ENCODE measurements at places on chromosomes 16 and 17. TPM values are rescaled to one million over a fixed set of nuclear protein-coding genes. Genes with fewer than 3 reads are reported as not detected.

The ATP2A1 gene
- total RNA-seq: 2.3 TPM

The TNFRSF13B gene
- total RNA-seq: not detected

The MYH1 gene
- total RNA-seq: not detected

The PRSS27 gene
- 0.72 TPM for total RNA-seq

The KRT25 gene
- not detected for total RNA-seq

The MMP15 gene
- total RNA-seq: 27.0 TPM

The ARL5C gene
- not detected for total RNA-seq

The CCT6B gene
- total RNA-seq: 1.5 TPM

The OTOA gene
- total RNA-seq: not detected

The GGT6 gene
- not detected for total RNA-seq

The CA7 gene
- 0.68 TPM for total RNA-seq

DNA sequence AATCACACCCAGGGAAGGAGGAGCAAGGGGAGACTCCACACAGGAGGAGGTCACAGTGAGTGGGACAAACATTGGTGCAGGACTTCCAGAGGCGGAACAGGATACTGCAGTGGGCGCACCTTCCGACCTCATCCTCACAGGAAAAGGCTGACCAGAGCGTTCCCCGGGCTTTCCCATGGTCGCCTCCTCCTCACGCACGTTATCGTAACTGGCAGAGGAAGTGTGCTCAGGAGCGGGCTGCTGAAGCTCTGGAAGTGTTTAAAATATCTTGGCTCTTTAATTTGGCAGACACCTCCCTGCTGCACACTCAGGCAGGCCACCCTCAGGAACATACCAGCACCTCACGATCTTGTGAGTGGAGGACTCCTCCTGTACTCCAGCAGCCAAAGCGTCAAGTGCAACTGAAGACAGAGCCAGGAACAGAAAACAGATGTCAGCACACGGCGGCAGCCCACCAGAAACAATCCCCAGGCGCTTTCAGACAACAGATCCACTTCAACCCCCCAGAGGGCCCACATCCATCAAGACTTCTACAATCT, 17.5 kb downstream of the FANCA start:
- peaks cover 2% of the 10 kb centered on the region for H3K36me3 ChIP-seq
- no peak for DNase-seq
- H3K4me3 ChIP-seq: no peak overlapping the region
- H3K27ac ChIP-seq: no peak overlapping the region
- H3K27me3 ChIP-seq: no peaks in the 10 kb centered on the region

DNA sequence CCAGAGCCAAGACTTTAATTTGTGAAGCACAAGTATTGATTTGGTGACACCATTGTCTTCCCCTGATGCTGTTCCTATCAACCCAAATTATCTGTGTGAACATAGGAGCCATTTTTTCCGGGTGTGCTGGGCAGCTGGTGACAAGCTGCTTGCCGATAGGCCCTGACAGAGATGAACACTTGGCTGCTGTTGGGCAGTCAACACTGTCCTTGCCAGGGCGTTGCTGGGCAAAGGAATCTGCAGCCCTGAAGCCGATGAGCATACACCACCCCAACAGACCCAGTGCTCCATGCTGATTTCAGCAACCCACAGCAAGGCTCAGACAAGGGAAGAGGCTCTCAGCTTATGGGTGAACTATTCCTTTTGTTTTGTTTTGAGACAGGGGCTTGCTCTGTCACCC, 105.4 kb downstream of the YPEL2 start:
- H3K4me1 ChIP-seq: peaks cover under 1% of the 10 kb centered on the region
- DNase-seq: no peak
- no peaks in the 10 kb centered on the region for H3K36me3 ChIP-seq
- no peak overlapping the region for H3K27ac ChIP-seq

GRCh38 chr16:25493136-25493811, 198.5 kb upstream of the HS3ST4 start:
- H3K27ac ChIP-seq: no peak overlapping the region
- H3K27me3 ChIP-seq: no peaks in the 10 kb centered on the region
- H3K4me1 ChIP-seq: peaks cover 26% of the 10 kb centered on the region
- DNase-seq: no peak
- no peak overlapping the region for H3K4me3 ChIP-seq
- no peaks in the 10 kb centered on the region for H3K36me3 ChIP-seq

DNA sequence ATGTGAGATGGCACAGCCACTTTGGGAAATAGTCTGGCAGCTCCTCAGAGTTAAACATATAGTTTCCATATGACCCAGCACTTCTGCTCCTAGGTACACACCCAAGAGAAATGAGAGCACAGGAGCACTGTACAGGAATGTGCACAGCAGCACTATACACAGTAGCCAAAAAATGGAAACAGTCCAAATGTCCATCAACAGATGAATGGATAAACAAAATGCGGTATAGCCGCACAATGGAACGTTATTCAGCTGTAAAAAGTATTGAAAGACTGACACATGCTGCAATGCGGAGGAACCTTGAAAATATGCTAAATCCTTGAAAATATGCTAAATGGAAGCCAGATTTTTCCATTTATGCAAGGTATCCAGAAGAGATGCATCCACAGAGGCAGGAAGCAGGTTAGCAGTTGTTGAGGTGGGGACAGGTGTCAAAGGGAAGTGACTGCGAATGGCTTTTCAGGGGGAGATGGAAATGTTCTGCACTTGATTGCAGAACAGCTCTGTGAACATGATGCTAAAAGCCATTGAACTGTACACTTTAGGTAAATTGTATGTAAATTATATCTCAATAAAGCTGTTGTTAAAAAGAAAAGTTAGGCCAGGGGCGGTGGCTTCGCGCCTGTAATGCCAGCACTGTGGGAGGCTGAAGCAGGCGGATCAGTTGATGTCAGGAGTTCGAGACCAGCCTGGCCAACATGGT, 80.7 kb downstream of the MPRIP start:
- H3K4me3 ChIP-seq: no peak overlapping the region
- no peak overlapping the region for H3K27ac ChIP-seq
- peaks cover 6% of the 10 kb centered on the region for H3K4me1 ChIP-seq
- no peak for DNase-seq
- no peaks in the 10 kb centered on the region for H3K36me3 ChIP-seq

- peaks cover 51% of the 10 kb centered on the region for H3K4me1 ChIP-seq
- no peaks in the 10 kb centered on the region for H3K27me3 ChIP-seq
- H3K4me3 ChIP-seq: no peak overlapping the region
- no peaks in the 10 kb centered on the region for H3K36me3 ChIP-seq
- H3K27ac ChIP-seq: no peak overlapping the region
Observed at GRCh38 chr17:50917418-50917743, 51.2 kb upstream of the TOB1 start.

GRCh38 chr16:8644211-8645140, 23.0 kb downstream of the METTL22 start:
- no peak overlapping the region for H3K4me3 ChIP-seq
- peaks cover 3% of the 10 kb centered on the region for H3K36me3 ChIP-seq
- no peaks in the 10 kb centered on the region for H3K27me3 ChIP-seq
- H3K4me1 ChIP-seq: no peaks in the 10 kb centered on the region
- H3K27ac ChIP-seq: no peak overlapping the region

DNA sequence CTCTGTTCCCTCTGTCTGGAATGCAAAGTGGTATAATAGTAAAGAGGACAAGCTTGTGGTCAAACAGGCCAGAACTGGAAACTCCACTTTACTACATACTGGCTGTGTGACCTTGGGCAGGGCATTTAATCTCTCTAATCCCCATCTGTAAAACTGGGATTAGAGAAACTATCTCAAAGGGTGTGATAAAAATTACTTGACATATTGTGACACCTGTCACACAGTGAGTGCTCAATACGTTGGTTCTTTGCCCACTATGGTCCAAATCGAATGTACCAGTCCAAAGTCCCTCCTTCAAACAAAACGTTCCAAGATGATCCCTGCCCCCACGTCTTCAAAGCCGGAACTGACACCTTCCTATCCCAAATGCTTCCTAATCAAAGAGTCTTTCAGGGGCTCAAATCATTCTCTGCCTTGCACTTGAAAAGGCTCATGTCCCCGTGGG, 734 bp downstream of the PGAP3 start:
- H3K4me3 ChIP-seq: peak overlapping the region; percentile 74
- no peaks in the 10 kb centered on the region for H3K27me3 ChIP-seq
- peaks cover 20% of the 10 kb centered on the region for H3K4me1 ChIP-seq
- DNase-seq: no peak
- H3K27ac ChIP-seq: peak overlapping the region; percentile 73
- no peaks in the 10 kb centered on the region for H3K36me3 ChIP-seq

DNA sequence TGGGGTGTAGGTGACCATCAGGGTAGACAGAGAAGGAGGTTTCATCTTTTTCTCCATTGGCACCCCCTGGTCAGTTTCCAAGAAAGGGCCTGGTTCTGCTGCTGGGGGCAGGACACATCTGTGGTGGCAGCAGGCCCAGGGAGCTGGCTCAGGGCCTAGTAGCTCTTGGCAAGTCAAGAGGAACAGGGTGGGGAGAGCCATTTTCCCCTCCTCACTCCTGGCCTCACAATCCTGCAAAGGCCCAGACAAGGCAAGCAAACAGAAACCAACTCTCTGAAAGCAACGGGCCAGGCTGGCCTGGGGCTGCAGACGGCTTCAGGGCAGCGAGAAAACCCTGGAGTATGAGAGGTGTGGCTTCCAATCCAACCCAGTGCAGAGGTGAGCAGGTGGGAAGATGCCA, 192.9 kb upstream of the DYNLRB2 start:
- peaks cover 46% of the 10 kb centered on the region for H3K4me1 ChIP-seq
- H3K27me3 ChIP-seq: no peaks in the 10 kb centered on the region
- no peaks in the 10 kb centered on the region for H3K36me3 ChIP-seq
- DNase-seq: peak; percentile 49
- no peak overlapping the region for H3K4me3 ChIP-seq

DNA sequence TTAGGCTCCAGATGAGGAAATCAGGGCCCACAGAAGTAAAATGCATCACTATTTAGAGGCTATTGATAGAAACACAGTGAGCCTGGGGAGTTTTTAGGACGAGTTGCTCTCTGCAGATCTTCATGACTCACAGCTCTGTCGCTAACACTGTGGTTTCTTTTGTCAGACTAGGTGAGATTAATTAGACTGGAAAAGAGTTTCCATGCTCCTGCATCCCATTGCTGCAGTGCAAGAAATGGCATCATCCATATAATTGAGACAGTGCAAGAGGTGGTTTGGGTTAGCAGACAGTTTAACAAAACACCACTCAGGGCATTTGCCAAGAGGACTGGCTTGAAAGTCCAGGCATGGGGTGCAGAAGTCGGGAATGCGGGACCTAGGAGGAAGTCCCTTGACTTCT, 198.8 kb upstream of the CACNG5 start:
- H3K4me3 ChIP-seq: no peak overlapping the region
- H3K27me3 ChIP-seq: no peaks in the 10 kb centered on the region
- no peaks in the 10 kb centered on the region for H3K4me1 ChIP-seq
- H3K27ac ChIP-seq: no peak overlapping the region

DNA sequence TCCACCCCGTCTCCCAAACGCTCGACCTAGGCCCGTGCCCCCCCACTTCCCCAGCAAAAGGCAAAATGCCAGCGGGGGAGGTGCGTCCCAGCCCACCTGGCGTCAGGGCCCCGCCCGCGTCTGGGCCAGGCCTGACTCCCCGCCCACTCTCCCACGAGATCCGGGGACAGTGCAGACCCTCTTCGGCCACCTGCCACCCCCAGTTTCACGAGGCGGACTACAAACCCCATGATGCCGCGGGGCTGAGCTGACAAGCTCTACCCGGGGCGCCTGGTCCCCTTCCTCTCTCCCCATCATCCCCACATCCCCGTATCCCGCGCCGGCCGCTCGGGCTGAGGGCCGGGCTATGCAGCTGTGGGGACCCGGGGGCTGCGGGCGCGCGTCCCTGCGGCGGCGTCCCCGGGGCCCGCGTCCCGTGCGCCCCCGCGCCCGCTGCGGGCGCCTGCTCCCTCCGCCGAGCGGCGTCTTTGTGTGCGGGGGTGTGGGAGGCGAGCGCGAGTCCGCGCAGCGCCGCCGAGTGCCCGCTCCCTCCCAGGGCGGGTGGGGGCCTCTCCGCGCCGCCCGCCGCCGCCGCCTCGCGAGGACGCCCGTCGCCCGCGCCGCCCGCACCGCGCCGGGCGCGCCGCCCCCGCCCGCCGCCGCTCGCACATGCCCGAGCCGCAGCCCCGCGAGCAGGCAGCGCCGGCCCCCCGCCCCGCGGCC, at the start of gene ANKRD13B:
ANKRD13B (plus strand) TSS at position 283 of the 702 bp plus-strand sequence. CDS start 490 bp downstream, outside the sequence.
- no peaks in the 10 kb centered on the region for H3K27me3 ChIP-seq
- peak within 1 kb of the TSS; percentile 48 for H3K4me3 ChIP-seq
- DNase-seq: peak; percentile 49
- no peak within 1 kb of the TSS for H3K27ac ChIP-seq
- no peaks in the 10 kb centered on the region for H3K36me3 ChIP-seq

DNA sequence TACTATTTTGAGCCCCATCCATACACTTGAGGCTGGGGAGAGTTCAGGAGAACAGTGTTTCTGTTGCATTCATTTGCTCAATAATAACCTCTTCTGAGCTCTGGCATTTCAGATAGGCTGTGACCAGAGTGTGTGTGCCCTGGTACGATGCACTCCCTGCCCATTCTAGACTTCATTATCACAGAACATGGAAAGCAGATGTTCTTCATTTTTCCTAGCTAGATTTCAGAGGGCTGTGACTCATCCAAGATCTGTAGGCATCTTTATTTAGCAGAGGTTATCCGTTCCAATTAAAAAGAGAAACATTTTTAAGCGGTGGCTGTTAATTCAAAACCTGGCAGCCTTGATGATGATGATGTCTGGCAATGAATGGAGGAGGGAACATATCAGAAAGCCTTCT, 228.8 kb upstream of the EEF2KMT start:
- no peak overlapping the region for H3K27ac ChIP-seq
- no peaks in the 10 kb centered on the region for H3K27me3 ChIP-seq
- H3K4me1 ChIP-seq: no peaks in the 10 kb centered on the region
- no peak for DNase-seq

- H3K4me1 ChIP-seq: peaks cover 12% of the 10 kb centered on the region
- H3K36me3 ChIP-seq: peaks cover 5% of the 10 kb centered on the region
- H3K27me3 ChIP-seq: no peaks in the 10 kb centered on the region
- peak; percentile 99 for DNase-seq
- H3K27ac ChIP-seq: peak within 1 kb of the TSS; percentile 75
Observed at GRCh38 chr16:71626018-71626857, at the start of gene MARVELD3. MARVELD3 (plus strand) TSS chr16:71626184; CDS start chr16:71626230, 46 bp downstream.

GRCh38 chr17:54029986-54030385, 207.3 kb downstream of the KIF2B start:
- no peak overlapping the region for H3K4me3 ChIP-seq
- no peaks in the 10 kb centered on the region for H3K4me1 ChIP-seq
- DNase-seq: no peak
- H3K36me3 ChIP-seq: no peaks in the 10 kb centered on the region
- no peaks in the 10 kb centered on the region for H3K27me3 ChIP-seq

DNA sequence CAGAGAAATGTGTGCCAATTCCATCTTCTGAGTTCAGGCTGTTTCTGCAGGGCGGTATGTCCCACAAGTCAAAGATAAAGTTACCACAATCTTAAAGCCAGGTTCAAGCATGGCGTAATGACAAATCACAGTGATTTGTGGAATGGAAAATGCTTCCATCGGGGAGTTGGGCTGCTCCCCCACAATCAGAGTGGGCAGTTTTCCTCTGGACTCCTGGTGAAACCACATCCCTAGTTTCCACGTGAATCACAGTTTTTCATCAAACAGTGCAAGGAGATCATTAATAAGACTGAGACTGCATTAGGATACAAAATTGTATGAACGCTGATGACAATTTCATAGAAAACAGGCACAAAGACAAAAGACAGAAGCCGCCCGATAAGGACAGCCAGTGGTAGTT, 3.6 kb downstream of the LITAF start:
- DNase-seq: no peak
- peaks cover 22% of the 10 kb centered on the region for H3K4me1 ChIP-seq
- H3K36me3 ChIP-seq: no peaks in the 10 kb centered on the region
- H3K27ac ChIP-seq: no peak overlapping the region
- no peaks in the 10 kb centered on the region for H3K27me3 ChIP-seq

Data from Caco-2 (cell line).